ENCODE measurements at places on chromosomes 2 and 18. TPM values are rescaled to one million over a fixed set of nuclear protein-coding genes. Genes with fewer than 3 reads are reported as not detected.

GRCh38 chr2:207252979-207253645 is 87.4 kb upstream of the KLF7 start:
- DNase-seq, result no peak

DNA sequence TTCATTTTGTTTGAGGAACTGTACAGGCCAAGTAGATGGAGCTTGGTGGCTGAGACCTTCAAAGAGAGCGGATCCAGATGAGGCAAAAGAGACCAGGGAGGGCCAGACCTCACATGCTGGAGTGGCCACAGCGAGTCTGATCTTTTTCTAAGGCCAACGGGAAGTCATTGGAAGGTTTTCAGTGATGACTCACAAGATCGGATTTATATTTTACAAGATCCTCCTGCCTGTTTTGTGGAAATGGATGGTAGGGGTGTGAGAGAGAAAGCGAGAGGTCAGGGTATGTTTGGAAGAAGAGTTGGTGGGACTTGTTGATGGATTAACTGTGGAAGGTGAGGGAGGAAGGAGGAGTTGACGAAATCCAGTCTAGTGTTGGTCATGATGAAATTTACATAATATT is 44.6 kb upstream of the TUBA3D start:
- no peak for DNase-seq

DNA sequence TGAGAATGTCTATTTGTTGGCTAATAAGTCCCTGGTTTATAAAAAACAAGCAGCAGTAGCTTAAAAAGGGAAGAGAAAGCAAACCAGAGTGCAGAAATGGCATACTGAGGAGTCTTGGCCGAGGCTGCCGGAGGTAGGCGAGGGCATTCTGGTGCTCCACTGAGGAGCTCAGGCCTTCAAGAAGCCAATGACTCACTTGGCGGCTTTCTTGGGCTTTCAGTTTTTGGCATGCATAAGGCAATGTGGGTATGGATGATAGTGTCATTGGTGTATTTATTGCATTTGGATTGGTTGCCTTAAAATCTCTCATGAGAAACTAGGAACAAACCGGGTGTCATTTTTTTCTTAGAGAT is 119.6 kb upstream of the ARL5A start:
- no peak for DNase-seq

DNA sequence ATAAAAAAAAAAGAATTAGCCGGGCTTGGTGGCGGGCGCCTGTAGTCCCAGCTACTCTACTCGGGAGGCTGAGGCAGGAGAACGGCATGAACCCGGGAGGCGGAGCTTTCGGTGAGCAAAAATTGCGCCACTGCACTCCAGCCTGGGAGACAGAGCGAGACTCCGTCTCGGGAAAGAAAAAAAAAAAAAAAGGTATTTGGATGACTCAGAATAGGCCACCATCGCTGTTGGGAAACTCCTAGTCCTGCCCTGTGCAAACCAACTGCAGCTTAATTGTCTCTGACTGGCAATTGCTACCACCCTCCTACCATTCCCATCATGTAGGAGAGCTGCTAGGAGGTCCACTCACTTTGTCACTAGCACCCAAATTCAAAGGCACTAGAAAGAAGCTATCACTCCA is 43.5 kb downstream of the ATP8B1 start:
- DNase-seq, result no peak

DNA sequence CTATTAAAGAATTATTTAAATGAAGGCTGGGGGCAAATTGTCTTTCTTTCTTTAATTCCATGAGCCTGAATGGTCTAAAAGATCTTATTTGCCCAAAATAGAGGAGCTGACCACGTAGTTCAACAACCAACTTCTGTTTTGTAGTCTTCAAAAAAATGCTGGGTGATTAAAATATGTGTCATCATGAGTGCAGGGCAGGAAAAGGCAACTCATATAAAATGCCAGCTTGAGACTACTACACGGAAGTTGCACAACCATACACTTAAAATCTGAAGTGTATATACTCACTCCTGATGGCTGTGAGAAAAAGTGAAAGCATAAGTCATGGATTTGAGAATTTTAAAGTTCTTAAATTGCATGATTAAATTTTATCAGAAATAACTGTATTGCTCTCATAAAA is 210.9 kb downstream of the DYM start:
- no peak for DNase-seq

TUBA3E gene
- not detected for total RNA-seq

PMAIP1 gene
- total RNA-seq, result 24.4 TPM

KLHL41 gene
- 0.89 TPM for total RNA-seq

DNA sequence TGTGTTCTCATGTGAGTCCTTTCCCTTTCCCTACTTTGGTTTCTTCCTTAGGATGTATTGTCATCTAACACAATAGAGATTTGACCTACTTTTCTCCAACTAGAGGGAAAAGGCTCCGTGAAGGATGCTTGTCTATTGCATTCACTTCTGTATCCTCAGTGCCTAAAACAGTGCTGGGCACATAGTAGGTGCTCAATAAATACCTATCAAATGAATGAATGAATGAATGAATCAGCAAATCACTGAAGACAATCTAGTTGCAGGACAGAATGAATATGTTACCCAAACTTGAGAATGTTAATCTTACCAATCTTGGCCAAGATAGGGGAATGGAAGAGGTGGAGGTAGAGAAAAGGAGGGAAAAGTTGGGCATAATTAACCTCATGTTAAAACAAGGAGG is 277.0 kb upstream of the FBXO11 start:
- DNase-seq, result no peak

DNA sequence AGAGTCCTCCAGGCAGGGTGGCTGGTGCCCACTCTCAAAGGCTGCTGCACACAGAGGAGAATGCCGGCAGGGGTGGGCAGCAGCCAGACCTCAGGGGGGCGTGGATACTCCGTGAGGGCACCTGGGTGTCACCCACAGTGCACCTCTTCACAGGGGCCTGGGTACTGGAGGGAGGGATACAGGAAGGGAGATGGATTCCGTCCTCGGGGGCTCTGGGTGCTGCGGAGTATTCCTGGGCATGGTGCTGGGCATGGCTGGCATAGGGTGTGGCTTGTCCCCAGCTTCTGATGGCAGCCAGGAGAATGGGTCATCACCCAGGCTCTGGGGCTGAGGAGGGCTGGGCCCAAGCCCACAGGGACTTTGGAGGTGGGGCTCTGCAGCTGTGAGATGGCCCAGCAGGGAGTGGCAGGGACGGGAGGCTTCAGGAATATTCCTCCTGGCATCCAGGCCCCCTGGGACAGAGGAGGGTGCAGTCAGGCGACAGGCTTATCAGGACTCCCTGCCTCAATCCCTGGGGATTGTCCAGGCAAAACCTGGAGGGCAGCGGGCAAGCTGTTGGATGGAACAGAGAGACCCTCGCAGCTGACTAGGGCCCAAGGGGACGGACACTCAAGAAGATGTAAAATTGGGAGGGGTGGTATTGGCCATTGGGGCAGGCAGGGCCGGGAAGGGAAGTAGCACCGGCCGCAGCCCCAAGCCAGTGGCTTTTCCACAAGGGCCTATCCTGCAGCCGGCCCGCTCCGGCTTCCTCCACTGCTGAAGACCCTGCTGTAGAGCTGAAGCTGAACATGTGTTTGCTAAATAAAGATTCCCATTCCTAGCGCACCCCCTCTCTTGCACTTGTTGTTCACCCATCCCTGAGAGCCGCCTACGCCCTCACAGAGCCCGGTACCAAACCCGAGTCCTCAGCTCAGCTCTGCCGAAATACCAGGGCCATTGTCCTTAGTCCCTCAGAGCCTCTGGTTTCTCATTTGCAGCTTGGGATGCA is 5.7 kb upstream of the KLHL30 start:
- no peak for DNase-seq

All from osteocyte (in vitro differentiated cells).